ENCODE measurements at places on chromosomes 7 and 10.

DNA sequence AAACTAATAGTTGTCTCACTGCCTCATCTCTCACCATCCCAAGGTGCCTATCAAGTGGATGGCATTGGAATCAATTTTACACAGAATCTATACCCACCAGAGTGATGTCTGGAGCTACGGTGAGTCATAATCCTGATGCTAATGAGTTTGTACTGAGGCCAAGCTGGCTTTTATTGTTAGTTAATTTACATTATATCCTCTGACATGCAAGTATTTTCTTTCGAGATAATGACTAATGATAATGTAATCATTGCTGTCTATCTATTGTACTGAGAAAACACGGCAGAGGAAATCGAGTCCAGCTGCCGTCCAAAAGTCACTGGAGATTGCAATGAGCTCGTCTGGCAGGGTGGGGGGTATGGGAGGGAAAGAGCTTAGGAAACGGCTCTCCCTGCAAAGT, 172.4 kb upstream of the LANCL2 start:
- no peak for DNase-seq

DNA sequence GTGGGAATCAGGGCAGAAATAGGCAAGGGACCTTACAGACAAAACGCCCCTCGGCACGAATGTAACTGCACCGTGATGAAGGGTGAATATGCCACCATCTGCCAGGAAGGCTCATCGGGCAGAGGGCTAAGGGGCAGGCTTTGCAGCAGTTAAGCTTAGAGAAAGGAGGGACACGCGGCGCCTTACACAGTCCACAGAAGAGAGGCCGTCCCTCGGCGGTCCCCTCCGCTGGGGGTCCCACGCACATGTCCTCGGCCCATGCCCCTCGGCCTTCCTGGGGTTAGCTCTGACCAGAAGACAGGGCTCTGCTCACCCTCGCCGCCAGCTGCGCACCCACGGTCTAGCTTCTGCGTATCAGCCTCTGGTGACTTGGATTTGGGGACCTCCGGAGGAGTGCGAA, 141.1 kb downstream of the DYNC2I1 start:
- no peak for DNase-seq

DNA sequence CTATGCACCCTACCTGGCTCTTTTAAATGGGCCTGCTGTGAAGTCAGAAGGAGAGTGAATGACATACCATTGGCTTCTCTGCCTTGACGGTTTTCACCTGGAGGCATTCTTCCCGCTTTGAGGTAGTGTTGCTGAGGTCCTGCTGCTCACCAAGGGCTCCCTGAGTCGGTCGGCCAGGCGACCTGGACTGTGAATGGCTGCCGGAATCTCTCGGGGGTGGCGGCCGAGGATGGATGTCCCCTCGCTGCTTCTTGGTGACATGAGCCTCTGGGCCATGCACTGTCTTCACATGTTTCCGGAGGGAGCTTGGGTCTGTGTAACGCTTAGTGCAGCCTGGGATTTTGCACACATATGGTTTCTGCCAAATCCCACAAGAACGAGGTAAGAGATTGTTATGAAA, 264.7 kb downstream of the GLI3 start:
- DNase-seq, result no peak

DNA sequence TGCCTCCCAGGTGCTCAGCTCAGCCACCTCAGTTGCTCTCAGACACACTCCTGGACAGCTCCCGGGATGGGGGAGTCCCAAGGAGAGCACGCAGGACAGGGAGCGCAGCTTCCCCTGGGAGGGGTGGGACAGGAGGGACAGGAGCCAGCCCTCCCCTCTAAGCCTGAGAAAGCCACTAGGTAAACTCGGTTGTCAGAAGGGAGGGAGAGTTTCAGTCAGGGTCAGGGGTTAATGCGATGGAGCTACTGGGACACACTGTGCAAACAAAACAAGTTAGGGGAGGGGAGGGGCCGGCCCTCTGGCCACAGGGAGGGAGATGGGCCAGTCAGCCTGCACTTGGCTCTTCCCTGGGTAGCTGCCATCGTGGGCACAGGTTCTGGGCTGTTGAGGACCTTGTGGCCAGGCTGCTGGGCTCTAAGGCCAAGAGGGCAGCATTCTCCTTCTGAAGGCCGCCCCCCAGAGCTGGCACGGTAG, 31.1 kb downstream of the KAZALD1 start:
- DNase-seq, result no peak

DNA sequence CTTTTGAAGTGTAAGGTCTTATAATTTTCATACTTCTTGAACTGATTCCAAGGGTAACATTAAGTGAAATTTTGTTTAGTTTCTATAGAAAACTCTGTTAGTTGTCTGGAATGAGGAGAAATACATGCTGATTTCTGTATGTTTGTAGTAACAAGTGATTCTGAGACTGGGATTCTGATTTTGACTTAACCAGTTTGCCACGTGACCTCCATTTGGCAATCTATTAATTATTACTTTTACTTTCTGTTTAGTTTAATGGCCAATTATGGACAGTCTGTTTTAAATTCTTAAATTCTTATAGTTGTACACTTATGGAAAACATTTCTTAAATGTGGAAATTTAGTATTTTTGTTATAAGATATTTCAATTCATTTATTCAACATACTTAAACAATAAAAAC, 163.1 kb downstream of the ADK start:
- DNase-seq, result no peak

- no peak for DNase-seq
Measured at GRCh38 chr7:18538554-18539250, 43.2 kb downstream of the HDAC9 start.

DNA sequence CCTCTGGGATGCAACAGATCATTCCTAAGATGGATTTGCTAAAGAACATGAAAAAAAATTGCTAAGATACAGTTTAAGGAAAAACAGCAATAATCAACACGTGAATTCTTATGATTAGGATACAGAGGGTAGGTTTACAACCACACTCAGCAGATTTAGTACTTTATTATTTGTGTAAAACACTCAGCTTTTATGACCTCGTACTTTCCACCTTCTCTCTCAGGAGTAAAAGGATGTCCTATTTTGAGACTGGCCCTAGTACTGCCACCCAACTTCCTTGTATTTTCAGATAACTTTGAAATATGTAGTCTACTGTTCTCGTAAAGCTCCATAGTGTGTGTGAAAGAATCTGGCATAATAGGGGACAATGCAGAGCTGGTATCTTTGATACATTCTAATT, 186.1 kb downstream of the ARL4A start:
- no peak for DNase-seq

DNA sequence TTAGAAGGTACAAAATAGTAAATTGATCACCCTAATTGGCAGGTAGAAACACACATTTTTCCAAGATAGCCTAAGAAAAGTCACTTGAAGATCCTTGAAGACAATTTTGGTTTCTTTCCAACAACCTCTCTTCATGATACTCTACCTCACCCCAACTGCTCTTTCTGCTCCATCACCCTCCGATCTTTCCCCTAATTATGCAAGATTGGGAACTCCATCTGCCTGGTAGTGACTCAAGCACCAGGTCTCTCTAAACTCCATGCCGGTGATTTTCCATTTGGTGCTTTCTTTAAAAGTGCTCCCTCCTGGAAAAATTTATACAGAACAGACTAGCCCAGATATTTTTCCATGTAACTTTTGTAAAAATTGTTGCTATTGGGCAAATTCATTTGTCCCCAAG, 1.1 kb upstream of the AKR1B1 start:
- no peak for DNase-seq

GRCh38 chr10:100976906-100977305, 7.6 kb downstream of the SEMA4G start:
- DNase-seq, result no peak

DNA sequence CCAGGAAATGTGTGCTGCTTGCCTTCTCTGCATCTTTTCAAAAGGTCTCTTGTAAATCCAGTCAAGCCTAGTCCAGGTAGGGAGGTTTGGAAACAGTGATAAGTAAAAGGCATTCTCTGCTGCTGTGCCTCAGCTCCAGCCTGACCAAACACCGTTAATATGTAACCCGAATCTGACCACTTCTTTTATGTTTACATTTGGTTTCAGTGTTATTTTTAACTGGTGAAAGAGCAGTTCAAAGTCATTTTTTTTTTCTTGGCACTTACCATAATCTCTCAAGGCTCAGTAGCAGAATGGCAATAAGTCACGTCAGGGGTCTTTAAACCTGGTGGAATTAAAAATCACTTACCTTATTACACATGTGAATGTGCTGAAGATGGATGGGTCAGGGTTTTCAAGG, 216.8 kb downstream of the PTEN start:
- no peak for DNase-seq

- DNase-seq, result no peak
Measured at GRCh38 chr7:42926204-42926603, 5.8 kb downstream of the PSMA2 start.

DNA sequence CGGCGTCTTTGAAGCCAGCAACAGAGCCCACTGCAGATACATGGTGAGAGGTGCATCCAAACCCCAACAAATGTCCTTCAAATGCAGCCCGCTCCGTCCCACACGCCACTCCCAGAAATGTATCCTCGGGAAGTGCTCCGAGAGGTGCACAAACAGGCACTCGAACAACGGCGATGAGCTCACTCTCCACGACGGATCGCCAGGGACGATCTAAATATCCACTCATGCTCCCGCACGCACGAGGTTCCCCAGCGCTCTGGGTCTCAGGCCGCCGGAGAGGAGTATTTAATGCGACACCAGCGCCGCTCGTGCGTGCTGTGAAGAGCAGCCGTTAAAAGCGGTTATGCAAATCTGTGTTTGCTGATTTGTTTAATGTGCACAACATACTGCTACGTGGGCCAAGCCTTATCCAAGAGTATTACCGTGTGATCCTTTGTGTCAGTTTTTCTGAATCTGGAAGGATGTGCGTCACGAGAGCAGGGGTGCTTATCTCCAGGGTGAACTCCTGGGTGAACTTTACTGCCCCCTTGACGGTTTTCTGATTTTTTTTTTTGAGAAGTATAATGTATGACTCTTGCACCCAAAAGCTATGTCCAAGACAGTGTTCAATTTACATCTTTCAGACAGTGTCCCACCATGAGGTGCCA, 48.5 kb upstream of the PPP2R2D start:
- DNase-seq, result no peak

DNA sequence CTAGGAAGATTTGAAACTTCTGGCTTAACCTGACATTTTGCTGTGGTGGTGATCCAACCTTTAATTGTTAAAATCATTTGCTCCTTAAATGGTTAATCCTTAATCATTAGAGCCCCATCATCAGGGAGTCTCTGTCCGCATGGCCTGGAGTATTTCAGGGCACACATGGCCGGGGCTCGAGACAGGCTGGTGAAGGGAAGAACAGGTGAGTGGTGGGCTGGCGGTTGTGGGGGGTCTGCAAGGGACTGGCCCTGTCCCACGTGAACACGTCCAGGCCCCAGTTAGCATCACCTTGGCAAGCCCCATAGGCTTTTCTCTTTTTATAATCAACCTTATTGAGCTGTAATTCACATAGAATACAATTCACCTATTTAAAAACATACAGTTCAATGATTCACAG, 109.5 kb downstream of the DNAJB6 start:
- no peak for DNase-seq
